ENCODE measurements at places on chromosomes 13 and 19.

- DNase-seq: no peak
Observed at GRCh38 chr19:40357640-40358039, 9.1 kb downstream of the PLD3 start.

GRCh38 chr19:14023404-14024235 is 4.3 kb upstream of the RLN3 start:
- no peak for DNase-seq

DNA sequence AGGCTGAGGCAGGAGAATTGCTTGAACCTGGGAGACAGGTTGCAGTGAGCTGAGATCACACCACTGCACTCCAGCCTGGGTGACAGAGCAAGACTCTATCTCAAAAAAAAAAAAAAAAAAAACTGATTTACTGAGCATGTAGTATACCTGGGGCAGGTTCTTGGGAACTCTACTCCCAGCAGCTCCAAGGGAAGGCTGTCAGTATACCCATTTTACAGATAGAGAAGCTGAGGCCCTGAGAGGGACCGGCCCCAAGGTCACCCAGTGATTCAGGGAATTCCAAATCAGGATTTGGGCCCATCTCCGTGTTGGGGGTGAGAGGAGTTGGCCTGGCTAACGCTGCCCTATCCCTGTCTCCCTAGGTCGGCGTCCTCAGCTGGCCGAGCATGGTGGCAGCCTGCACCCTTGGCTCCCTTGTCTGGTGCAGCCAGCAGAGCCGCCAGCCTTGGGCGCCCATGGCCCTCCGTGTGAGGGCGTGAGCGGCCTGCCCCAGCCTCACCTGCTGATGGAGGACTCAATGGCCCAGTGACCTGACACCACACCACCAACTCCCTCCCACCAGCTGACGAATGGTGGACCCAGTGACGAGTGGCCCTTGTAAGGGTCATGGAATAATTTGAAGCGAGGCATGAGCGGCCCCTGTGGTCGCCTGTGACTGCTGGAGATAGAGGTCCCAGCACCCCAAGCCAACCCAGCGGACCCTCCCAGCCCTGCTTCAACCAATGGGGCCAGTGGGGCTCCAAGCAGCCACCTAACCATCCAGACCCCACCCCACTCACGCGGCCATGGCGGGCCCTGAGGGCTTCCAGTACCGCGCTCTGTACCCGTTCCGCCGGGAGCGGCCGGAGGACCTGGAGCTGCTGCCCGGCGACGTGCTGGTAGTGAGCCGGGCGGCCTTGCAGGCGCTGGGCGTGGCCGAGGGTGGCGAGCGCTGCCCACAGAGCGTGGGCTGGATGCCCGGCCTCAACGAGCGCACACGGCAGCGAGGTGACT is 2.4 kb downstream of the PIK3R2 start:
- DNase-seq: no peak

DNA sequence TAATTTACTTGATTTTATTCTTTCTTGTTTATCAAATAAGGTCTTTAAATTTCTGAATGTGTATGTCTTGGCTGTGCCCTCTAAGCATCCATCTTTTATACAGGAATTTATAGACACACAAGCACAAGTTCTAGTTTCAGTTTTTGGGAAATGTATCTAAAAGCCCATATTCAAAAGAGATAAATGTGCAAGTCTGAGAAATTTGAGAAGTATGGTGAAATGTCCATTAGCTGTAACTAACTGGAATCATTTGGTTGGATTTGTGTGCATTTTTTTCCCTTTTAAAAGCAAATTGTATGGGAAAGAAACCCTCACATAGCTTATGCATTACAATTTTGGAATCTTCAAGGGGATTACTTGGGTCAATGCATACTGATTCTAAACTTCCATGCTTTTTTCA is 532.0 kb downstream of the KLF5 start:
- DNase-seq: no peak

GRCh38 chr13:77492982-77493381 is 42.5 kb upstream of the SCEL start:
- DNase-seq: no peak

- DNase-seq: peak; percentile 56
Observed at GRCh38 chr19:42634409-42635232, 39.9 kb upstream of the CEACAM8 start.

DNA sequence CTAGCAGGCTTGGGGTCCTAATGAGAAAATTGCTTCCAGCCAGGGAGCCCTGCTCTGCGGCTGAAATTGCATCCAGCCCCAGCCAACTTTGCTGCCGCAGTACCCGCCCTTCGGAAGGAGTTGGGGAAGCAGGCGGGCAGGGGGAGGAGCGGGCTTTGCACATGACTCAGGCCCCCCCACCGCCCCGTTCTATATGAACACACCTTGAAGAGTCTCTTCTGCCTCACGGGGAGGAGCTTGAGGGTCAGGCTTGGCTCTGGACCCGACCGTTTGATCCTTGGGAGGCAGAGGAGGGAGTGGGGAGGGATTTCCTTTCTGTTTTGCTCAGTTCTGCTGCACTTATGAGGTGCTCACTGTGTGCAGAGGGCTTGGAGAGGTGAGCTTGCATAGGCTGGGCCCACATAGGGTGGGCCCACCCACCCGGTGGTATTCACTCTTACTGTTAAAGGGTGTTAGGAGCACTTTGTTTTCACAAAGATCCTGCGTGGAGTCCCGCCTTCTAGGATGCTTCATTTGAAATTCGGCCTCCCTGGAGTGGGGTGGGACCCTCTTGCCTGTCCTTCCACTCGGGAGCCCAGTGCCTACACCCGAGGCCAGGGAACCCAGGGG is 46.5 kb downstream of the LYL1 start:
- no peak for DNase-seq

DNA sequence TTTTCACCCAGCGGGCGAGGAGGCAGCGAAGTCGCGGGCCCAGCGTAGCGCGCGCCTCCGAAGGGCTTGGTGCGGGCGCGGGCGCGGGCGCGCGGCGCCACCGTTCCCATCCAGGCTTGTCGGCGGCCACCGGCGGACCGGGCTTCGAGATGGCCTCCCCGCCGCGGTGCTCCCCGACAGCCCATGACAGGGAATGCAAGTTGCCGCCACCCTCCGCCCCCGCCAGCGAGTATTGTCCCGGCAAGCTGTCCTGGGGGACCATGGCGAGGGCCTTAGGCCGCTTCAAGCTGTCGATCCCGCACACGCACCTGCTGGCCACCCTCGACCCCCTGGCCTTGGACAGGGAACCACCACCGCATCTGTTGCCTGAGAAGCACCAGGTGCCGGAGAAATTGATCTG is at the start of gene WDR88:
Gene WDR88, plus strand, starts transcription at position 94 of the 400 bp plus-strand sequence. Its CDS starts 56 bp downstream, at position 150.
- DNase-seq: no peak

GRCh38 chr13:42276683-42277082 is 4.7 kb downstream of the AKAP11 start:
- no peak for DNase-seq

DNA sequence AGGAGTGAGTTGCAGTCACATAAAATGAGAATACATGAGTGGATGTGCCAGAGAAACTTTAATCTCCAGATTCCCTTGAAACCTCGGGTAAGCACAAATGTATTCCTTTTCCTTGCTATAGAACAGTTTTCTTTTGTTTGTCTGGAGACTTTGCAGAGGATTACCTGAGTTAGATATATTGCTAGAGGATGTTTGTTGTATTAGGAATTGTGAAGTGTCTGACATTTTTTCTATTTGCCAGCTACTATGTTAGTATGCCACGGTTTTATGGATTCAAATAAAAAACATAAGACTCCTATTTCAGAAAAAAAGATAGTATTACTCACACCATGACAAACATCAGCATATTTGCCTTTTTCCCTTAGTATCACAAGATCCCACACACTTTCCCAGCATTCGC is 844.9 kb upstream of the SLITRK5 start:
- DNase-seq: no peak

DNA sequence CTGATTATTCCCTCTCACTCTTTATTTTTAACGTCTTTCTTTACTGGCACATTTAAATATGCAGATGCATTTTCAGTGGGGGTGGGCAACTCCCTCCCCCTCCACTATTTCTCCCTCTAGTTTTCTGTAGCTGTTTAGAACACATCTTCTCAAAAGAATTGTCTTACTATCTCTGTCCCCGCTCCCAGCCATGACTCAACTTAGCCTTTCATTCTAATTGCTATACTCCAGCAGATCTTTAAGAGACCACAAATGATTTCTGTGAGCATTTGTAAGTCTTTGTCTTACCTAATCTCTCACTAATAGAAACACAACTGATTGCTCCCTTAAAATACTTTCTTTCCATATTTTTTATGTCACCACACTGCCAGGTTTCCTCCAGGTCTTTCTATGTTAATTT is 350.9 kb downstream of the SPRY2 start:
- DNase-seq: no peak

DNA sequence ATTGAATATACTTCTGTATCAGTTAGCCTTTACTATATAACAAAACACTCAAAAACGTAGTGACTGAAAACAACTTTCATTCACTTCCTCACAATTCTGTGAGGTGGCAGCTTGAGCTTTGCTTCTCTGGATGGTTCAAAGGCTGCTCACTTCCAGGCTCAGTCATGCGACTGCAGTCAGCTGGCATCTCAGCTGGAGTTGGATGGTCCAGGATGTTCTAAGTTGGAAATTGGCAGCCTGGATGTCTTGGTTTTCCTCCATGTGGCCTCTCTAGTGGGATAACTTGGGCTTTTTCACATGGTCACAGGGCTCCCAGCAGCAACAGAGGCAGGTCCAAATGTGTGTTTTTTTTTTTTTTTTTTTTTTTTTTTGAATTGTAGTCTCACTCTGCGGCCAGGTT is 204.4 kb downstream of the LACC1 start:
- DNase-seq: no peak

- no peak for DNase-seq
Observed at GRCh38 chr19:51257471-51257870, 6.6 kb downstream of the SIGLECL1 start.

- no peak for DNase-seq
Observed at GRCh38 chr19:7337380-7338194, 11.2 kb upstream of the ARHGEF18 start.

- DNase-seq: no peak
Observed at GRCh38 chr13:31987535-31988170, 43.9 kb upstream of the FRY start.

GRCh38 chr19:6766357-6767080 is 716 bp downstream of the SH2D3A start:
- DNase-seq: no peak

- no peak for DNase-seq
Observed at GRCh38 chr13:99132295-99132835, 68.3 kb upstream of the UBAC2 start.

DNA sequence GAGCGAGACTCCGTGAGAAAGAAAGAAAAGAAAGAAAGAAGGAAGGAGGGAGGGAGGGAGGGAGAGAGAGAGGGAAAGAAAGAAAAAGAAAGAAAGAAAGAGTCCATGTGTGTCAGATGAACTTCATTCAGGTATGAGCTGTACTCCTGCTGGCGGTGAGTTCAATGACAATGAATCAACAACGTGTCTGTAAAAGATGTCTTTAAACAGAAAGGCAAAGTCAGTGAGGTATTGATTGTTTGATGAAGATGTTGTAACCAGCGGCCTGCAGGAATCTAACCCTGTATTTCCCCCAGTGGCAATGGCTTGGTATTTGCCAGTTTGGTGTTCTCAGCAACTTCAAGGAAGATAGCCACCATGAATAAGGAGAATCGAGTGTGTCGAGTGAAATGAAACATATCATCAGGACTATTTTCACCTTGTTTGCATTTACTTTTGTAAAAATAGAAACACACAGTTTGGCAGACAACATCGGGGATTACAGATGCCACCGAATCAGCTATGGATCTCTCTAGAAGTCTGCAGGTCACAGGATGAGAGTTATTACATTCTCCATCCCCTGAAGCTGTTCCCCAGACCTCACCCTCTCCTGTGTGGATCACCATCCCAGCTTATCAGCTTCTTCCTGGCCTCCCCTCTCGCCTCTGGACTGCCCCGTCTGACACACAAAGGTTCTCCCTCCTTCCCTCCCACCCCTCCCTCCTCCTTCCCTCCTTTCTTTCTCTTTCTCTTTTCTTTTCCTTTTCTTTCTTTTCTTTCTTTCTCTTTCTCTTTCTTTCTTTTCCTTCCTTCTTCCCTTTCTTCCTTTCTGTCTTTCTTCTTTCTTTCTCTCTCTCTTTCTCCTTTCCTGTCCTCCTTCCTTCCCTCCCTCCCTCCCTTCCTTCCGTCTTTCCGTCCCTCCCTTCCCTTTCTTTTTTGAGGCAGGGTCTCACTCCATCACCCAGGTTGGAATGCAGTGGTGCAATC is 8.2 kb upstream of the SBK3 start:
- no peak for DNase-seq

GRCh38 chr13:23797276-23797903 is 91.8 kb downstream of the MIPEP start:
- DNase-seq: no peak

- no peak for DNase-seq
Observed at GRCh38 chr19:340620-341385, 3.8 kb downstream of the MIER2 start.

DNA sequence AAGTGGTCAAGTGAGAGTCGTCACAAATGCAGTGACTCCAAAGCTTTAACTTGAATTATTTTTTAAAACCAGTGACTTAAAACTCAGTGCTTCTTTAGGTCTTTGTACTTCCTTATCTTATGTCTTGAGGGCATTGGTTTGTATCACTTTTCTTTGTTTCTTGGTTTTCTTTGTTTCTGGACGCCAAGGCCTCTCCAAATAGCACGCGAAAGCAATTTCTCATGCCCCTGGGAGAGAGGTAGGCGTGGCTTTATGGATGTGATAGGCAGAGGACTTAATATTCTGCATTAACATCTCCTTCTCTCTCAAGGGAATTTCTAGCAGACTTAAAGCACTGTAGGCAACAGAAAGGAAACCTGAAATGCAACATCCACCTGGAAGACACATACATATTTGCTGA is 20.6 kb downstream of the UBE2L5 start:
- DNase-seq: no peak

- DNase-seq: peak; percentile 23
Observed at GRCh38 chr13:114077933-114078325, 54.5 kb downstream of the RASA3 start.

- no peak for DNase-seq
Observed at GRCh38 chr19:16456652-16457194, 15.0 kb downstream of the EPS15L1 start.

DNA sequence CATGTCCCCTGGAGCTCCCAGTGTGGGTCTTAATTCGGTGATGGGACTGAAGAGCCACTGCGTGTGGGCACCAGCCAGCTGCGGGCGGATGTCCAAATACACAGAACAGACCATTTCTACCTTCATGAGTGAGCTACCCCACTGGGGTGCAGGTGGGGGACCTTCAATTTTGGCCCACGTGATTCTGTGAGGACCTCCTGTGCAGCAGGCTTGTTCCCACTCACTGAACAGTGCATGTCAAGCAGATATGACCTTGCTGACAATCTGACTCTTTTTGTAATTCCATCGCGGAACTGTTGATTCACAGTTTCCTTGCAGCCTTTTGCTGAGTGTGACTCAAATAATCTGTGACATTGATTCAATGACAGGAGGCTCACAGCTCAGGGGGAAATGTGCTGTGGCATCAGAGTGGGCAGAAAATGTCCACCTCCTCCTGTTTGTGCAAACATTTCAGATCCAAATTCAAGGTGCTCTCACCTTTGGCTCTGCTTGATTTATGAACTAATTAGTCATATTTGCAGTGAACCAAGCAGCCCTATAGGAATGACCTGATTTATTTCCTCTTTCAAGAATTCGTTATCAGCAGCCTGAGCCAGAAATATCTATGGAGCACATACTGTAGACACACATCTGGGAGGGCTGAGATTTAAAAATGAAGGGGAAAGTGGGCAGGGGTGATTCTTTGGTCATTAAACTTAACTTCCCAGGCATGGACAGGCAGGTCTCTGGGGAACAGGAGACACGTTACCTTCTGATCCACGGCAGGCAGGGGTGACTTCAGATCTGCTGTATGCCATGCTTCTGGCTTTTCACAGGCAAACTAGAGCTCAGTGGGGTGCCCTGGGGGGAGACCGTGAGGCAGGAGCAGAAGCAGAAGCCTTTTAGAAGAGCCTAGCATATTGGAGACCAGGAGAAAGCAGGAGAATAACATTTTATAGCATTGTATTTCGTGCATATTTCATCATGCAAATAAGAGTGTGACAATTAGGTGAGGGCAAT is 170.0 kb upstream of the KL start:
- DNase-seq: no peak
